ENCODE measurements at places on chromosomes 13 and 19.

DNA sequence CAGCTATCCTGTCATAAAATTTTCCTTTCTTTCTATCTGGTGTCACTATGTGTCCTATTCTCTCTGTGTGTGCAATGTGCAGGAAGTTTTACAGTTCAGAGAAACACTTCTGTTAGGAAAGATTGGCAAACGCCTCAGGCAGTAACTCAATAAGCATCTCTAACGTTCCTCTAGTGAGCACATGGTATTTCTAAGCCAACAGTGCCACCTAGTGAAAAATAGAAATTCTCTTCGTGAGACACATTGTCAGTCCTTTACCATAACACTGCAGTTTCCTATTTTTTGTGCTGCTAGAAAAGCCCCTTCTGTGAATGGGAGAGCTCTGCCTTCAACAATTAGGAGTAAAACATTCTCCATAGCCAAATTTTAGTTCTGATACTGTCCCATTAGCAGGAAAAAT, 50.7 kb downstream of the ZNF723 start:
- peak; percentile 5 for DNase-seq

- DNase-seq: no peak
These were observed 21.7 kb downstream of the ZBTB7A start for GRCh38 chr19:4044990-4045465.

GRCh38 chr19:43759515-43759914, 4.8 kb upstream of the SMG9 start:
- no peak for DNase-seq

DNA sequence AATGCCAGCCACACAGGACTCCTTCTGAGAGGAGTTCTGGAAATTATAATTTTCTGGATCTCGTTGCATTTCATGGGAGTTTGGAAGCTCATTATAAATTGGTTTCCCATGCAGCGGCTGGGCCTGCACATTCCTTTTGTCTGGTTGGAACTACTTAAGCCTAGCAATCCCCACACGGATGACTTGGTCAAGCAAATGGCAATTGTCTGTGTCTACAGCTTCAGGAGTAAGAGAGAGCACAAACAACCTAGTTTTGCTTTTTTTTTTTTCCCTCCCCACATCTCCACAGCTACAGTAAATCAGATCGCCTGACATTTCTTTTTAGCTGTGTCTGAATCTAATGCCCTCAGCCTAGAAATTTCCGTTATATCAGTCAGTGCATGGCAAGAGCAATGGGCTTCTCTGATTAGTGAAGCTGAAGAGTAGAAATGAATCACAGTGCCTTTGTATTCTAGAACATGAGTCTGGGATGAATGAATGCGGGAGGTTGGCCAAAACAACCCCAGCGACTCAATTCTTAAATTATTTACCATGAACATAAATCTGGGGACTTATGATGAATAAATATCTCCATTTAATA, 15.1 kb downstream of the PCDH8 start:
- no peak for DNase-seq

DNA sequence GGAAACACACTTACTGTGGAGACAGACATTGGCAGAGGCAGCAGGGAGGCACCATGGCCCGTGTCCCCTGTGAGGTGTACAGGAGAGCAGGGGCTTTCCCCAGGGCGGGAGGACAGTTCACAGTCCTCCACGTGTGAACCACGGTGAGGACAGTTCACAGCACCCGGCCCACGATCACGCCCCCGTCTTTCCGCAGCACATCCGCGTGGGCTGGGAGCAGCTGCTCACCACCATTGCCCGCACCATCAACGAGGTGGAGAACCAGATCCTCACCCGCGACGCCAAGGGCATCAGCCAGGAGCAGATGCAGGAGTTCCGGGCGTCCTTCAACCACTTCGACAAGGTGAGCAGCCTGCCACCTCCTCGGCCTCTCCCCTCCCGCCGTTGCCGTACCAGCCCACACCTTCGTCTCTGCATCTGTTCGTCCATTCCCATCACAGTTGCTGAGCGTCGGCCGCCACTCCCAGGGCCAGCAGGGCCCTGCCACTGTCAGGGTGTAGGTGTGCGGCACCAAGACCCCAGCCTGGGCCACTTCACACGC, 17.4 kb downstream of the CAPN12 start:
- DNase-seq: no peak

- no peak for DNase-seq
These were observed 117.1 kb upstream of the ZNF91 start for GRCh38 chr19:23512151-23512925.

DNA sequence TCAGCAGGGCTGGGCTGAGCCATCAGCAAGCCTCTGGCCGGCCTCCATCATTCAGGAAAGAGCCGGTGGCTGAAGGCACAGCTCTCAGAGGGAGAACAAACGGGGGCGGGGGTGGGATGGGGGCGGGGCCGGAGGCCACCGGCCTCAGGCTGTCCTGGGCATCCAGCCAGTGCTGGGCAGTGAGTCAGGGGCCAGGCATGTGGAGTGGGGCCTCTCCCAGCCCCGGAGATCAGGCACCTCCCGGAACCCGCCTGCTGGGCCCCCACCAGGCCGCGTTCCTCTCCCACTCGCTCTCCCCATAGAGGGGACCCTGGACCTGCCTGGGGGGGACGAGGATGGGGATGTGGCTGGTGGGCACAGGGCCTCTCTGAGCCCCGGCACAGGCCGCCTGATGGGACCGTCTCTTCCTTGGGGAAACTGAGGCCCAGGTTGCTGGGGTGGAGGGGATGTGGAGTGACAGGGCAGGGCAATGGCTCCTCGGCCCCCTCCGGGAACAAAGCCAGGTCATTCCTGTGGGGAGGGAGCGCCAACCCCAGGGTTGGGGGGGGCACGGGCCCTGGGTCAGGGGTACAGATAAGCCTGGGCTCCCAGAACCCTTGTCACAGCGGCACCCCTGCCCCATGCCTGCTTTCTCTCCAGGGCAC, 12.9 kb downstream of the SPC24 start:
- DNase-seq: no peak

GRCh38 chr13:82341116-82341515, 1541.2 kb downstream of the SLITRK1 start:
- DNase-seq: no peak

DNA sequence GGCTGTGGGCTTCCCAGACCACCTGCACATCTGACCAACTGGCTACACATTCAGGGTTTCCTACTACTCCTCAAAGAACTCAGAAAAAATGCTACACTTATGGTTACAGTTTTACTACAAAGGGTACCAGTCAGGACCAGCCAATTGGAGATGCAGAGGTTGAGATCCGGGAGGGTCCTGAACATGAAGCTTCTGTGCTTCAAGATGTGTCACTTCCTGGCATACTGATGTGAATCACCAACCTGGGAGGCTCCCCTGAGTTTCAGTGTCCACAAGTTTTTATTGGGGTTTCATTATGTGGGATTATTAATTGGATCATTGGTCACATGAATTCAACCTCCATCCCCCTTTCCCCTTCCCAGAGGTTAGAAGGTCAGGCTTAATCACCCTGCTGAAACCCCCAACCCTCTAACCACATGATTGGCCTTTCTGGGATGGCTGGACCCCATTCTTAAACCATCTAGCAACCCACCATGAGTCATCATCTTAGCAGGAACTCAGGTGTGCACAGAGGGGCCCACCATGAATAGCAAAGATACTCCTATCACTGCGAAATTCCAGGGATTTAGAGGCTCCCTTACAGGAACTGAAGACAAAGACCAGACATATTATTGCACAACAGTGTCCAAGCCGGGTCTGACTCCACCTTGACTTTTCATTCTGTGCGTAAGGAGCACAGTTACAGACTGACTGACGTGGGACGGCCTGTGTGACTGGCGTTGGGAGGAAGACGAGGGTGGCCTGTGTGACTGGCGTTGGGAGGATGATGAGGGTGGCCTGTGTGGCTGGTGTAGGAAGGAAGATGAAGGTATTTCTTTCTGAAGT, 90.7 kb downstream of the ATP8A2 start:
- DNase-seq: no peak

DNA sequence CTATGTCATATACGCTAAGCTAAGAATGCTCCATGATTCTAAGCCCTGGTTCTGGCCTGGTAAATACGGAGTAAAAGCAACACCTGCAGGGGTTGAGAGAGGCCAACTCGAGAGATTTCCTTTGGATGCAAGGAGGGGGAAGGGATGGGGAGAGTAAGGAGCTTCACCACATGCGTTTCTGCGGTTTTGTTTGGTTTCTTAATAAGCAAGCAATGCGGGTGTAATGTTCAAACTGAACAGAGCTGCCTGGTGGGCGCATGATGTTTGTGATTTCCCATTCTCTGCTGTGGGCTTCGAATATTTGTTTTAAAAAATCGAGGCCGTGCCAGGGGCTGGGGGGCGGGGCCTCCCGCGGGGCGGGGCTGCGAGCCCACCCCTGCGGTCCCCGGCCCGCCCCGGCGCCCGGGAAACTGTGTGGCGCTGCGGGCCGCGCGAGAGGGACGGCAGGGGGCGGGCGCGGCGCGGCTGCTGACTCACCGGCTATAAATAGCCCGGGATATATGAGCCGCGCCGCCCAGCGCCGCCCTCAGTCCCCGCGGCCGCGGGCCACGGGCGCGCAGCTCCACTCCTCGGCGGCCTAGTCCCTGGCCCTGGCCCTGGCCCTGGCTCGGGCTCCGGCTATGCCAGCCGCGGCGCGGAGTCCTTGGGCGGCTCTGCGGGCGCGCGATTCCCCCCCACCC, 5.1 kb downstream of the BBC3 start:
- peak; percentile 84 for DNase-seq

DNA sequence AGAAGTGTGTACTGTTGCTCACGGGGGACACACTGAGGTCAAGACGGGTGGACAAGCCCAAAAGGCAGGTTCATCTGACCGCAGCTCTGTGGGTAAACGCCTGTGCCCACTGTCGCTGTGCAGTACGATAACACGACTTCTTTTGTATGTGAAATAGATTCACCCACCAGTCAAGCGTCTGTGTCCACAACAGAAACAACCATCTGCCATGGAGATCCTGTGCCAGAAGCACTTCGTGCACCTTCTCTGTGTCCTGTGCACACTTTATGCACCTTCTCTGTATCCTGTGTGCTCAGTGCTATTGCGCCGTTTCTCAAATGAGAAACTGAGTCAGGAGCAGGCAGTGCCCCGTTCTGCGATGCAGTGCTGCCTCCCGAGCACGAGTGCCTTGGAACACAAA, 138.9 kb downstream of the ATP11A start:
- DNase-seq: no peak

DNA sequence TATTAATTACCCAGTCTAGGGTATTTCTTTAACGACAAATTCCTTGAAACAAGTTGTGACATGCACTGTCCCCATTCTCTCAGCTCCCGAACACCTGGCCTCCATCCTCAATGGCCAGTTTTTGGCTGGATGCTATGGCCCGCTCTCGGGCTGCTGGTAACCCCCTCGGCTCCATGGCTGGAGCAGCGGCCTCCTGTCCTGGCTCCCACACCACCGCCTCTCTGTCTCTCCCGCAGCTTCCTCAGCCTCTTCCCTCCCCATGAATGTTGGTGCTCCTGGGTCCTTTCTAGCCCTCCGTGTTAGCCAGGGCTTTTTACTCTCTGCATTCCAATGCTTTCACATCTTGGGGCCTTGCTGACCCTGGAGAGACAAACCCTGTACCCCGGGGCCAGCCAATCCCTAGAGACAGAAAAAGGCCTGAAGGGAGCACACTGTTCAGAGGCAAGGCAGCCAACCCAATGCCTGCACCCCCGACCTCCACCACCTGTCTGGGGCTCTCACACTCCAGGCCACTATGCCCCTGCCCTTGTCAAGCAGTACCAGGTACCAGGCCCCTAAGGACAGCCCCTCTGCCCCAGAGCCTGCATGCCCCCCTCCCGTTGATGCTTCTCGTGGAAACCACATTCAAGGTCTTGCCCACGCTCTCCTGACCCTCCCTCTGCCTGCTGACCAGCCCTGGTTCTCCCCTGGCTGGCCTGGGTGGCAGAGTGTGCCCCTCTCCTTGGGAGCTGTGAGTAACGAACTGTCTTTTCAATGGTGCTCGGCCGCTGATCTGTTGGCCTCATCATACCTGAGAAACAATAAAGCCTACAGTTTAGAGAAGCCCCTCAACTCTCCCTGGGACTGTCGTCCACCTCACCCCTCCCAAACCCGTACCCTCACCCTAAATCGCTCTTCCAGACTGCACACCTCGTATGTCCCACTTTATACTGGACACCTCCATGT, 86.9 kb upstream of the GPR183 start:
- no peak for DNase-seq

DNA sequence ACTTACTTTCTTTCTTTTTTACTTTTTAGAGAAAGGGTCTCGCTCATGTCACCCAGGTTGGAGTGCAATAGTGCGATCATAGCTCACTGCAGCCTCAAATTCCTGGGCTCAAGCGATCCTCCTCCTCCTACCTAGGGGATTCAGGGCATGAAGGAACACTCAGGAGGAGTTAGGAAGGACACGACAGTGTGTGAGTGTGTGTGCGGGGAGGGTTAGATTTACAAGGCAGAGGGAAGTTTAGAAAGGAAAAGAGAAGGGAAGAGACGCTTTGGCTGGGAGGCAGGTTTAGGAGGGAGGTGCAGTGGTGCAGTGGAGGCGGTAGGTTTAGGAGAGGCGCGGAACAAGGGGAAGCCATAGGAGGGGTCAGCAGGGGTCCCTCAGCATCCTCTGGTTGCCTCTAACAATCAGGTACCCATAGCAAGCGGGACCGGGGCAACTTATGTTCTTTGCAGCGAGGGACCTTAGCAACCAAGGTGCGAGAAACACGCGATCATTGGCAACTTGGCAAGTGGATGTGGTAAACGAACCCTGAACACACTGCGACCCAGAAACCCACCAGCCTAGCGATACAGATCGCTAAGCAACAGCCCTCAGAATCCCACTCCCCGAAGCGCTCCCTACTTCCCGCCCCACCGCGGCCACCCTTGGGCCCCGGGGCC, 501 bp downstream of the SIRT2 start:
- no peak for DNase-seq

- no peak for DNase-seq
These were observed 669.2 kb downstream of the DIAPH3 start for GRCh38 chr13:59494560-59494970.

GRCh38 chr13:74870865-74871264, 611.1 kb downstream of the TBC1D4 start:
- no peak for DNase-seq

DNA sequence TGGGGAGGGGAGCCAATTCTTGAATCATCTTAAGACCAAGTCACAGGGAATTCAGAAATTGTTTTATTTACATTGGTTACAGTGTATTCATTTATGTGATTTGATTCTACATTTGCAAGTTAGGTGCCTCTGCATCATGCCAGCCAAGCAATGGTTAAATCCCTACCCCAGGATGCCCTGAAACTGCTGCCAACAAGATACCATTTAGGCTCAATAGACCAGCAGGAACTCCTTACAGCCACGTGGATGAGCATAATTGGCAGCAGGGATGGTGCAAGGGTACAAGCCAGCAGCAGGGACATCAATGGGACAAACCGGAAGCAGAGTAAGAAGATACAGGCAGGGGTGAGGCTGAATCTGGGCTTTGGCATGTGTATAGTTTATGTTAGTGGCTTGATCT, 72.4 kb upstream of the NBEA start:
- no peak for DNase-seq

DNA sequence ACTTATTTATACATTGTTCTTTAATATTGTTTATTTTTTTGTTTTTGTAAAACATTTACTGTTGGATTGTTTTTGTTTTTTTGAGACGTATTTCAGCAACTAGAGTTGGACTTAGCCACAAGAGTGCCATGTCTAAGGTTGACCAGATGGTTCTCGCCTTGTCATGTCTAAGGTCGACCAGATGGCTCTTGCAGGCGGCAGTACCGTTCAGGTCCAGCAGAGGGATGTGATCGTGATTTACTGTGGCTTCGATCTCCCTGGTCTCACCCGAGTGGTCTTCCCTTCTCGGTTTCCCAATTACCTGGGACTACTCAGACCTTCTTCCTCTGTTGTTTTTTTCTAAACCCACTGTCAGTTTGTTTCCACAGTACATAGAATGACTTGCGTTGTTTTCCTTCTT, 1438.6 kb downstream of the UQCRFS1 start:
- DNase-seq: no peak

GRCh38 chr19:17797424-17798201, 2.7 kb downstream of the B3GNT3 start:
- no peak for DNase-seq
